ENCODE measurements at places on chromosomes 1 and 21.
A peak's percentile ranks its signal among the peaks of the same experiment; 100 is the strongest.

DNA sequence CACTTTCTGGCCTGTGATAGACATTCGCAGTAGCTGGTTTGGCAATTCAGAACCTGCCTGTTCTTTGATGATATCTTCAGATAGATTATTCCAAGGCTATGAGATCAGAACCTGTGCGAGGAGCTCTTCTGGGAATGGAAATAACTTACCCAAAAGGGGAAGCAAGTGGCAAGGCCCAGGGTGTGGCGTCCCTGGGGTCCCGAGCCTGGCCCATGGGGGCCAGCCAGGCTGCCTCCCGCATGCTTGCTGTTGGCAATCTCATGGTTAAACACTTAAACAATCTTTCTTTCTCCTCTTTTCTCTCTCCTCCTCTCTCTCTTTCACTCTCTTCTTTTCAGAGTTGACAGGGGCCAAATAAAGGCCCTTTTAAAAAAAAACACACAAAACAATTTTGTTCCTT is 108.1 kb downstream of the RNF220 start:
- no peak for DNase-seq

- no peak for DNase-seq
These were observed 2.4 kb downstream of the ANKRD65 start for GRCh38 chr1:1418464-1419362.

GRCh38 chr1:182317611-182318161 is 73.9 kb downstream of the GLUL start:
- DNase-seq: no peak

DNA sequence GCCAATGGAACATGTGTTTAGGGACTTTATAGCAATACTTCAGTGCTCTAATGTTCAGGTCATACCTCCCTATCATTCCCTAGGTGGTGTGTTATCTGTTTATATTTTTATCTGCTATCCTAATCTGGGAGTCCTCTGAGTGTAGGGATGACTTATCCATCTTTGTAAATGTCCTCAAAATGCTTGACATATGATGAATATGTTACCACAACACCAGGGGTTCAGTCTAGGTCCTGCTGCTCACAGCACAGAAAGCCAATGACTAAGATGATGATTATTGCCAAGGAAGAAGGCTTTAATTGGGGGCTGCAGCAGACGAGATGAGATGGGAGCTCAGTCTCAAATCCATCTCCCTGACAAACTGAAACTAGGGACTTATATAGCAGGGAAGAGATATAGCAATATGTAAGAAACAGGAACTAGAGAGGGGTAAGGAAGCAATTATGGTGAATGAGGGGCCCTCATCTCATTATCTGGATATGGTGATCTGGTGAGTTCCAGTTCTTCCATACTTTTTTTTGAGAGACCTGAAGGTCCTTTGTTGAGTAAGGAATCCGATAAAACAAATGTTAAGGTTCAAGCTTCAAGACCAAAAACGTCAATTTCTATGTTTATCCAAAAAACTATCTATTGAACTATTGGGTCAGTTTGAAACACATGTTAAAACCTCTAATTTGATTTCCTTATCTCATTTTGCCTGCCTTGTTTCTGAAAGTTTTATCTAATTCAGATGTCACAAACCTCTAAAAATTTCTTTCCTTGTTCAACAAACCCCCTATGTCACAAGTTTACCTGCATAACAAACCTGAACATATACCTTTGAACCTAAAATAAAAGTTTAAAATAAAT is 256.7 kb upstream of the CACYBP start:
- DNase-seq: no peak

DNA sequence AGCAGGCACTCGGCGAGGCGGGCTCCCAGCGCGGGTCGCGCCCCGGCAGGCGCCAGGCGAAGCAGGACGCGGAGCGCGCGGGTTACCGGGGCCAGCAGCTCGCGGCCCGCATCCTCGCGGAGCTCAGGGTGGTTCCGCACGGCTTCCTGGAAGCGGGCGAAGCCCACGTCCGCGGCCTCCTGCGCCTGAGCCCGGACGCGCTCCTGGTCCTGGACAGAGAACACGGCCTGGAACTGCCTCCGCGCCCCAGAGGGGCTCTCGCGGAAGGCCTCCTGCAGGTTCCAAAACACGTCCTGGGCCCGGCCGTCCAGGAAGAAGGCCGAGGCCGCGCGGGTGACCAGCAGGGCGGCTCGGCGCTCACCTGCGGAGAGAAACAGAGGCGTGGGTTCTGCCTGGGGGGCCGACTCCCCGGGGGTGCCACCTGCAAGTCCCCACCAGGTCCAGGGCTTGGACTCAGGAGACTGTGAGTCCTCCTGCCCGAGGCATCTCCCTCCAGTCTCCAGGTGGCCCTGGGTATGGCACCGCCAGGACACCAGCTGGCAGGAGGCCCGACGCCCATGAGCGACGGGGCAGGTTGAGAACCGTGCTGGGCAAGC is 11.4 kb downstream of the TTC34 start:
- no peak for DNase-seq

DNA sequence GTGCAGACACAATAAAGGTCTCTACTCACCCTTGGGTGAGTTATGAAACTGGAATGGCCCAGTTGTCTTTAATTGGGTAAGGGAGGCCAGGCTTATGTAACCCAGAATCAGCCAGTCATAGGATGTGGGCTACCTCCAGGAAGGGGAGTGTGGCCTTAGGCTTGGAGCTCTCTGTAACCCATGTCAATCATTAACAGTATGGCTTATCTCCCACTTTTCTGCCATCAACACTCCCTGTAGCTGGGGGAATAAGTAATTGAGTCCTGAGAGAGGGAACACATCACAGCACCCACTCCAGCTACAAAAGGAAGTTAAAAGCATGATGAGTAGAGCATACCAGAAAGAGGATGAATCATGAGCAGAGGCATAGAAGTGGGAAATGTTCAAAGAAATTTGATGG is 327.0 kb upstream of the DUSP10 start:
- DNase-seq: no peak

GRCh38 chr1:226790545-226791181 is 51.6 kb upstream of the ITPKB start:
- DNase-seq: no peak

DNA sequence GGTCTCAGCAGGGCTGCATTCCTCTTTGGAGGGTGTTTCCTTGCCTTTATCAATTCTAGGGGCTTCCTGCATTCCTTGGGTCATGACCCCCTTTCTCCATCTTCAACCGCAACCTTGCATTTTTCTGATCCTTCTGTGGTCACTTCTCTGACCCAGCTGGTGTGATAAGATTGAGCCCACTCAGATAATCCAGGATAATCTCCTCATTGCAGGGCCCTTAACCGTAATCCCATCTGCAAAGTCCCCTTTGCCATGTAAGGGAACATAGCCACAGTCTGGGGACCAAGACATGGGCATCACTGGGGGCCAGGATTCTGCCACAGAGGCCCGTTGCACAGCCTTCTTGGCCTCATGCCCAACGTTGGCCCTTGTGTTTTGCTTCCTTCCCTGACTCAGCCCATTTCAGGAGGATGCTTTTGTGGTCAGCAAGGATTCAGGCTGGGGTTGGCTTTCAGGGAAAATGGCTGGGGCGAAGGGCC is 35.0 kb upstream of the IL19 start:
- DNase-seq: peak; percentile 23

GRCh38 chr1:11169202-11169601 is 20.0 kb upstream of the ANGPTL7 start:
- no peak for DNase-seq

DNA sequence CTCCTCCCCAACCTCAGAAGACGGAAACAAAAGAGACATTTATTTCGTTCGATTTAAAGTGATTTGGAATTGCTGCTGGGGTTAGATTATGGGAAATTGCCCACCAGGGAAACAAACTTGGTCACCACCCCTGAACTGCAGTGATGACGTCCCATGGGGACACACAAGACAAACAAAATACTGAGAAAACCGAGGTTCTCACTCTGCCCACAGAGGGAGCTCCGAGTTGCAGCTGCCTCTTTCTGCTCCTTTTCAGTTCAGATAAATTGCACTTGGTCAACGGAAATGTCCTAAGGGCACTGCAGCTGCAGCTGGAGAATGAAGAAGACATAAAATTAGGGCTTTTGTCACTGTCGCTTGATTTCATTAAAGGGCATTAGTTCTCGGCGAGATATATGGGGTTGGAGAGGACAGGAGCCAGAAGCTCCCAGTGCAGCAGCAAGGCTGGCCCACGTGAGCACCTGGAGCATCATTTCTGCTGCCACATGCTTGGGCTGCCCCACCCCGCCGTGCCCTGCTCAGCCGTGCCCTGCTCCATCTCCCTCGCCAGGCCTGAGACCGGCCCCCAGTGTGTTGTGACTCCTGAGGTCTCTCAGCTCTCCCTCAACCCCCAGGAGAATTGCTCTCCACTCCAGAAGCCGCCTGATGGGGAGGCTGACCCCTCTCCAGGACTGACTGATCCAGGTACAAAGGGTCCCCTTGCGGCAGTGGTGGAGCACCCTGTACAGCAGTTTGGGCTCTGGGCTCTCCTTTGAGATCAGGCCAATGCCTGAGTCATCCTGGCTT is 231.7 kb upstream of the AJAP1 start:
- no peak for DNase-seq

DNA sequence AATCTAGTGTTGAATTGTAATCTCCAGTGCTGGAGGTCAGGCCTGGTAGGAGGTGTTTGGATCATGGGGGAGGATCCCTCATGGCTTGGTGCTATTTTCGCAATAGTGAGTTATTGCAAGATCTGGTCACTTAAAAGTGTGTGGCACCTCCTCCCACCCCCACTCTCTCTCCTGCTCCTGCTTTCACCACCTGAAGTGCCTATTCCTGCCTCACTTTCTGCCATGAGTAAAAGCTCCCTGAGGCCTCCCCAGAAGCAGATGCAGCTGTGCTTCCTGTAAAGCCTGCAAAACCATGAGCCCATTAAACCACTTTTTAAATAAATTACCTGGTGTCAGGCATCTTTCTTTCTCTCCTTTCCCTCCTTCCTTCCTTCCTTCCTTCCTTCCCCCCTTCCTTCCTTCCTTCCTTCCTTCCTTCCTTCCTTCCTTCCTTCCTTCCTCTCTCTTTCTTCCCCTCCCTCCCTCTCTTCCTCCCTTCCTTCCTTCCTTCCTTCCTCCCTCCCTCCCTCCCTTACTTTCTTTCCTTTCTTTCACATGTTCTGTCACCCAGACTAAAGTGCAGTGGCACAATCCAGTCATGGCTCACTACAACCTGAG is 172.4 kb downstream of the C1orf21 start:
- DNase-seq: no peak

GRCh38 chr21:29675451-29675850 is 264.3 kb downstream of the GRIK1 start:
- no peak for DNase-seq

DNA sequence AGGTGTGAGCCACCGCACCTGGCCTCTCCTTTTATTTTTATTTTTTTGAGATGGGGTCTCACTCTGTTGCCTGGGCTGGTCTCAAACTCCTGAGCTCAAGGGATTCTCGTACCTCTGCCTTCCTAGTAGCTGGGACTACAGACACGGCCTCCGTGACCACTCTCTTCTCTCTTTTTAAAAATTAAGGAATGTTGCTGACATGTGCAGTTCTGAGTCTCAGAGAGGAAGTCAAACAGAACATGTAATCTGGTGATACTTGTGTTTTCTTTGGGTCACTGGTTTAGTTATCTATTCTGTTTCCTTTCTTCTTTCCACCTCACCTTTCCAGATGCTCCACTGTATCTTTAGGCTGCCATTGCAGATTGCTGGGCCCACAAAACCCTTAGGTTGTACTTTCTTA is 2.7 kb downstream of the WDTC1 start:
- DNase-seq: no peak

DNA sequence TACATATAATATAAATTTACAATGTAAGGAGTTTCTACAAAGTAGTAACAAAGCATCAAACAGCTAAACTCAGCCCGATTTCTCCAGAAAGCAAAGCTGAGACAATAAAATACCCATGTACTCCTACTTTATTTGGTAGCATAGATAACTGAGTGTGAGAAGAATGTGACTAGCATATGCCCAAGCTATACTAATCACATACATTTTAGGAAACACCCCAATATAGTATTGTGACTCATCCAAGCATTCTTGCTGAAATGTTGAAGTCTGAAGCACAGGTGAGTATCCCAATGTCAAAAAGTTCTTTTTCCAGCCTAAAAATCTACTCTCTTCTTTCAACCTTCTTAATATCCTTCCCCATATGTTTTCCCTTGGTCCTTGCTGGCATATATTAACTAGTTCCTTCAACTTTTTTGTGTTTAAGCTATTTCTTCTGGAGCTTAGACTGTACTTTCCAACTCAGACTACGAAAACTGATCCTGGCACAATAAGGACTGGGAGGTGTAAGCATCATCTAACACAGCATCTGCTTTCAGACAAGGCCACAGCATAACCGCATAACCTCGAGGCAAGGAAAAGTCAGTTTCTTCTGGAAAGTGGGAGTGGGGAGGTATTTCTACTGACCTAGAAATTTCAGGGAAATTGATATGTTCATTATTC is 163.0 kb upstream of the RNPC3 start:
- DNase-seq: no peak

All from hematopoietic multipotent progenitor cell (in vitro differentiated cells).